ELF-1 (cell line): ENCODE measurements at places on chromosomes 1 and 21.

- DNase-seq: no peak
Observed at GRCh38 chr1:101280942-101281654, 44.3 kb downstream of the S1PR1 start.

- no peak for DNase-seq
Observed at GRCh38 chr1:154427173-154428139, 22.3 kb downstream of the IL6R start.

DNA sequence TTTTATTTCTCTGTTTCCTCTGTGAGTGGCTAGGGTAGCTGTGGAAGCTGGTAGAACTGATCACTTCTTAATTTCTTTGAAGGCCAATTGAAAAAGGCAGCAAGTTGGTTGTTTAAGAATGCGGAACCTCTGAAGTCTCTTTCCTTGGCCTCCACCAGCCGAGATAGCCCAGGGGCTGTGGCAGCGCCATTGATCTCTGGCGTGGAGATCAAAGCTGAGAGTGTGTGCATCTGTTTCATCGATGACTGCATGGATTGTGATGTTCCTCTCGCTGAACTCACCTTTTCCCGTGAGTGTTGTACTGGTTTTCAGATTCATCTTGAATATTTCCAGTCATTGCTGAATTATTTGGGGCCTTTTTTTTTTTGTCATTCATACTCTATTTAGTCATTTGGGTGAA, 97.7 kb downstream of the VPS13D start:
- DNase-seq: peak; percentile 9

DNA sequence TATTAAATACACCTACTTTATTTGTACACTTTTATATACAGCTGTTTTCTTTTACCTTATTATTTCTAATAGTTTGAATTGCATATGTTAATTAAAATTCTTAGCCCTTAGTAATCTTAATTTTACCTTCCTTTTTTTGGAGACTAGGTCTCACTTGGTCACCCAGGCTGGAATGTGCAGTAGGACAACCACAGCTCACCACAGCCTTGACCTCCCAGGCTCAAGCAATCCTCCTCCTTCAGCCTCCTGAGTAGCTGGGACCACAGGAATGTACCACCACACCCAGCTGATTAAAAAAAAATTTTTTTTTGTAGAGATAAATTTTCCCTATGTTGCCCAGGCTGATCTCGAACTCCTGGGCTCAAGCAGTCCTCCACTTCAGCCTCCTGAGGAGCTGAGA, 15.0 kb upstream of the SDC3 start:
- no peak for DNase-seq

GRCh38 chr1:58704616-58705021, 4.8 kb upstream of the MYSM1 start:
- peak; percentile 62 for DNase-seq

- DNase-seq: no peak
Observed at GRCh38 chr1:76826072-76826845, 41.0 kb upstream of the ST6GALNAC5 start.

- no peak for DNase-seq
Observed at GRCh38 chr1:224541901-224542630, 74.1 kb upstream of the CNIH3 start.

DNA sequence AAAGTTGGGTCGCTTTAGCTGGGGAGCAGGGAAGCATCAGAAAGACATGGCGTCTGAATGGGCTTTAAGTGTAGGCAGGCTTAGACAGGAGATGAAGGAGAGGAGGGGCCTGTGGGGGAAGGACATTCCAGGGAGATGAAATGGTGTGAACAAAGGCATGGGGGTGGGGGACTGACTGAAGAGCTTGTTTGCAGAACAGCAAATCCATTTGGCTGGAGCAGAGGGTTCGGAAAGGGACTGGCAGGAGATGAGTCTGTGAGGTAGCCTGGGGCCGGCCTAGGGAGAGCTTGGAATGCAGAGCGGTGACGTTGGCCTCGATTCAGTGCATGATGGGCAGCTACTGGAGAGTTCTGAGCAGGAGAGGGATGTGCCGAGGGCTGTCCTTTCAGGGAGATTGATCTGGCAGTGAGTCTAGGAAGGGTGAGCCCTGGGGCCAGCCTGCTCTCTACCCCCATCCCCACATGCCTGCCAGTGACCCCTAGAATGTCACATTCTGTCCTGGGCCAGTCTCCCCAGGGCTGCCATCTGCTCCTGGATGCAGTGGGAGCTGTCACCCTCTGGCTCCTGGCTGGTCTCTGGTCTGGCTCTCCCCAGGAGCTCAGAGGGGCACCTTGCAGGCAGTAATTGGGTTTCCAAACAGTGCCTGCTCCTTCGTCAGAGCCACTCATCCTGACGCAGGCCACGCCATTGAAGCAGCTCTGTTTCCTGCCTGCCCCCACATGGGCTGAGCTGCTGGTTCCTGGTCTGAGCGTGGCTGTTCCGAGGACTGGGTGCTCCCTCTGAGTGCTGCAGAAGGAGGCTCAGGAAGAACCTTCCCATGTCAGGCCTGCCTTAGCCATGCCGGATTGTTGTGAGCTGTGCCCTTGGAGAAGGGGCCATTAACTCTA, 22.3 kb upstream of the TMEM222 start:
- DNase-seq: peak; percentile 99

DNA sequence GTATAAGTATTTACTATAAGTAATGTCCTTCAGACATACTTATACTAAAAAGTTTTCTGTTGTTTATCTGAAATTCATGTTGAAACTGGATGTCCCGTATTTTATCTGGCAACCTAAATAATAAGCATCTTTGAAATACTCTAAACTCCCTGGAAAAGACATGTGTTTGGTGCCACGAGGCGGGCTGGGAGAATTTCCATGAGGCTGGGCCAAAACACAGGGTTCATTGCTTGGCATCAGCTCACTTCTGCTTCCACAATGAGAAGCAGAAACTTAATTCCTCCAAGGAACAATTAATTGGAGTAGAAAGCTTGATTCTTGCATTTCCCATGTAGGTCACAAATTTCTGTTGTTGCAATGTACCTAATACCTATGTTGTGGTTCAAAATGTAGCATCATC, 110.2 kb downstream of the PSMG1 start:
- no peak for DNase-seq

DNA sequence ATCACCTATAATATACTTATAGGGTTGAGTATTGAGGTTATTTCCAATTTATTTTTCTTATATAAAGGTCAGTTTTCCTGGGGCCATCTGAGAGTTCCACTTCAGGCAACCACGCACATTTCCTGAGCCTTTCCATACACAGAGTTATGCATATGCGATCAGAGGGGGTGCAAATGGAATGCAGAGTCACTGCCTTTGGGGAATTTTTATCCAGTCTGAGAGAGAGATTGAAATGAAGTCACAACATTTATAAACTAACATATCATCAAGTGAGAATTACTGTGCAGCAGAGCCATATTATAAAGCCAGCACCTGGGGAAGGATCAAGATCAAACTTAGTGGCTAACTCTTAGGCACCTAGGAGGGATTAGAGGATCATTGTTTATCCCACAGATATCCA, 299.9 kb upstream of the PLXNA2 start:
- no peak for DNase-seq

DNA sequence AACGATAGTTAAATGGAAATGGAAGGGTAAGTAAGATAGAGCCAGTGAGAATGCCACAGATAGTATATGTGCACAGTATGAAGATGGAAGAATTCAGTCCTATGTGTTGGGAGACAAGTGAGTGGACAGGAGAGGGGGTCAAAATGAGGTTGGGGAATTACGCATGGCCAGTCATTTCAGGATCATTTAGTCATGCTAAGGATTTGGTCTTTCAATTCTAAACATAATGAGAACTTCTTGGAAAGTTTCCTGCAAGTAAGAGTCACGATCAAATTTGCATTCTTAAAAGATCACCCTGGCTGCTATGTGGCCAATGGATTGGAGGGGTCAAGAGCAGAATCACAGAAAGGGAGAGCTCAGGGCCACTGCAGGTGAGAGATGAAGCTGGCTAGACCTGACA, 64.0 kb upstream of the KCNK2 start:
- DNase-seq: no peak

GRCh38 chr1:167016100-167016750, 27.1 kb downstream of the MAEL start:
- no peak for DNase-seq

GRCh38 chr1:7050751-7051665, 265.8 kb downstream of the CAMTA1 start:
- DNase-seq: no peak

DNA sequence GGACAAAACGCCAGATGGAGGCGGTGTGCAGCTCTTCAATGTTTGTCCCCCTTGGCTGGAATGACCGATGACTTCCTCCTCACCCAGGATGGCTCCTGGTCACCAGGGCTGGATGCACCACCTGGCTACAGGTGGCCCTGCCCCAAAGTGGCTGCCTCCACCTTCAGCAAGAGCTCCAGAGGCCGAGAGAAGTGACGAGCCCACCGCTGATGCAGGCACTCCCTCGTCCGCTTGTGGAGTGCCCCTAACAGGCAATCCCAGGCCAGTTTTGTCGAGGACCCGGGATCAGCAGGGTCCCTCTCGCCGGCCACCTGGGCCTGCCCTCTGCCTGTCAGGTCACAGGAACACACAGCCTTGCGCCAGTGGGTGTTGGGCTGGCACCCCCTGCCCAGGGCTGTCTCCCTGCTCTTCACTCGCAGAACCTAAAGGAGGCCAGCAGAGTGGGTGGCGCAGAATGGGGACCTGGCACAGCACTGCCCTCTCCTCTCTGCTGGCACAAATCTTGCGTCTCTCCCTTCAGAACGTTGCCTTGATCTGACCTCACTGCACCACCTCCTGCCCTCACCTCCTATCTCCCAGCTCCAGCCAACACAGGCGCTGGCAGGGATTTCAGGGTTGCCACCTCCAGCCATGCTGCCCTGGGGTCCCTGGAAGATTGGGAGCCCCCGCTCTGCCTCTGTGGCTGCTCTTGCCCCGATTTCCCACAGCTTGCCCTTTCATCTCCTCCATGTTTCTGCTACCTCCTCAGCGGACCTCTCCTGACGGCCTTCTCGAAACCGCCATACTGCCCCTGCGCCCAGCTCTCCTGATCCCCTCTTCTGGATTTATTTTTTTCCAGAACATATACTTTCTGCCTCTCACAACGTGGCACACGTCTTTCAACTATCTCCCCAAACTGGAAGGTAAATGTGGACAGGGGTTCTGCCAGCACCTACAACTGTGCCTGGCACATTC, 38.6 kb downstream of the SLC45A1 start:
- DNase-seq: no peak

GRCh38 chr1:93608187-93609109, 73.2 kb downstream of the BCAR3 start:
- peak; percentile 83 for DNase-seq

DNA sequence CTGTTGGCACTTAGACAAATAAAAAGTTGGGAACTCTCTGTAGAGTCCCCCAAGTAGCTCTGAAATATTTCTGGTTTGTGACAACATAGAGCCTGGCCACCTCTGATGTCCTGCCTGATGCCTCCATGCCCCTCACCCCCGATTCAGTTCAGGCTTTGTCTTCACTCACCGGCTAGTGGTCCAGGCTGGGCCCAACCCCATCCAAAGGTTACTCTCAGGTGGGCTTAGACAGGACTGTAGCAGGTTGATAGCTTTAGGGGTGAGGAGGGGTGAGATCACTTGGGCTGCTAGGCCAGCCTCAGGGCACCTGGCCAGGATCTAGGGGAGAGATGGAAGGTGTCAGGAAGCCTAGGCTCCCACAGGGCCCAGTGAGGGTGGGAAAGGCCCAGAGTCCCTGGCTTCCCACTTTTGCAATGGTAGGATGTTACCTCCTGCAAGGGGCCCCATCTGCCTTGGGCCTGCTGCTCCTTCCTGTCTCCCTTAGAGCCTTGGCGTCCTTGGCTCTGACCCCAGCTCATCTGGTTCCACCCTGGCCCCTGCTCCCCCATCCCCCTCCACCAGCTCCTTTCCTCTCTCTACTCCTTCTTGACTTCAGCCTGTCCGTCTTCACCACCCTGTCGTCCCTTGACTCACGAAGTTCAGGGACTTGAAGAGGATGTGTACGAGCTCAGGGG, 6.7 kb downstream of the EPS8L3 start:
- no peak for DNase-seq

- no peak for DNase-seq
Observed at GRCh38 chr1:201736707-201737320, 92.1 kb upstream of the IPO9 start.

- no peak for DNase-seq
Observed at GRCh38 chr1:85865213-85865612, 157.0 kb upstream of the ZNHIT6 start.
